ENCODE measurements at places on chromosomes 12 and 14.

DNA sequence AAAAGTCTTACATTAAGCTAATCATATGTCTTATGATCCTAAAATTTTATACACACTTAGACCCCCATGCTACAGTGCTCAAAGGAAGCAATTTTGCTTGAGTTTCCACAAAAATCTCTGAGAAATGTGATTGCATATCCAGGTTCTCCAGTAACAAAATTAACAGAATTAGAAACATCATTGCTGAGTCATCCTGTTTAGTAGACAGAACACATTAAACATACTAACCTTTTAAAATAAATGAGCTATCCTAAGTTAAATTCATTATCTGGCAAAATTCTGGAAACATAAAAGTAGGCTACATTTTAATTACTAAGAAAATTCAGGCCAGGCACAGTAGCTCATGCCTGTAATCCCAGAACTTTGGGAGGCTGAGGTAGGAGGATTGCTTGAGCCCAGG, 94.7 kb downstream of the DENND5B start:
- peak; percentile 6 for DNase-seq

DNA sequence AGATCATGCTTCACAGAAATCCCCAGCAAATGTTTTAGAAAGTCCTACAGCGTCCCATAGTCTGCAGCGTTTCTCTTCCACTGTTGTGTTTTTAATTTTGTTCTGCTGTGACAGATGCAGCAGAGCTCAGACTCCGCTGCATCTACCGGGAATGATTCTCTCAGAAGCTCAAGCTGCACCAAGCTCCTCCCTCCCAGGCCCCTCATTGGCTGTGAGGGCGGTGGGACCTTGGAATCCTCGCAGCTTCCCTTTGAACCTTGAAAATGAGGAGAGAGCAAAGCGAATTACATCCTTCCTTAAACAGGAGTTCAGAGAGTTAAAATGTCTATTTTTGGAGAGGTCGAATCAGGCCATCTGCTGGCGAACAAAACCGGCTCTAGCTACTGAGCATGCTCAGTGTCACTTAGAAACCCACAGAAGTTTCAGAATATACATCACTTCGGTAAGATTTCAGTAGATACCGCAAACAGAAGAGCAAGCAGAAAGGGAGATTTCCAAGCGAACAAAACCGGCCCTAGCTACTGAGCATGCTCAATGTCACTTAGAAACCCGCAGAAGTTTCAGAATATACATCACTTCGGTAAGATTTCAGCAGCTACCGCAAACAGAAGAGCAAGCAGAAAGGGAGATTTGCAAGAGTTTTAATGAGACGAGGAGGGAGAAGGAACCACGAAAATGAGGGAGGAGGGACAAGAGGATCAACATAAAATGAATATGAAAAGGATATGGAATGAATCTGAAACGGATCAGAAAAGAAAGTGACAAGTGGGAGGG, at the start of gene ABCD2:
TSS of gene ABCD2 (minus strand) at position 144 of the 774 bp plus-strand sequence. CDS start 188 bp downstream, outside the sequence.
- peak; percentile 73 for DNase-seq

- DNase-seq: no peak
Observed at GRCh38 chr12:5268424-5269210, 163.3 kb upstream of the NTF3 start.

DNA sequence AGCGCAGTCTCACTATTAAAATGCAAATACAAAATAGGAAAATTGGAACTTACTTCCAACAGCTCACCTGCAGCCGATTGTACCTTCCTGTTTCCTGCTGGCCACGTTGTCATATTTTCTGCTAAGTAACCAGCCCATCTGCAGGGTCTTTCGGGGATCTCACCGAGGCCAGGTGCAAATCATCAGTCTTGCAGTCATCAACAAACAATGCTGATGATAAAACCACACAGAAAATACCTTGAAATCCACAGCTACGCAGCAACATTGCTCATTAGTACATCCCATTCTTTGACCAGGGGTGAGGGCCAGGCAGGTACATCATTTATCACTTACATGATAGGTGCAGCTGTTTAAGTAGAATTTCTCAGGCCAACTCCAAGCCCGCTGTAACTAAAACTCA, 406.9 kb downstream of the TMEM121 start:
- no peak for DNase-seq

GRCh38 chr14:21647380-21647779, 6.3 kb upstream of the OR4E2 start:
- no peak for DNase-seq

DNA sequence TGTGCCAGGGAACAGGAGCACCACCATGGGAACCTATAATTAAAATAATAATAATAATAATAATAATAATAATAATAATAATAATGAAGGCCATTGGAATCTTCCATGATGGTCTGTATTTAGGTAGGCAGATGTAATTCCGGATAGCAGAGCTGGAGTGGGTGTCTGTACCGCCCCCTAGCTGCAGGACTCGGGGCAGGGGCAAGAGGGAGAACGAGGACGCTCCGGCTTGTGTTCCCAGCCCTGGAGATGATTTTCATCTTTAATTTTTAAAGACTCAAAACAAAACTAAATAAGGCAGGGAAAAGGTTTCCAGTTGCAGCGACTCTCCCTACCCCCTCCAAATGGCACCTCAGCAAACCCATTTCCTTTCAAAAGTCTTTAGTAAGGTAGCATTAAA, 501.1 kb downstream of the VRK1 start:
- DNase-seq: peak; percentile 4

DNA sequence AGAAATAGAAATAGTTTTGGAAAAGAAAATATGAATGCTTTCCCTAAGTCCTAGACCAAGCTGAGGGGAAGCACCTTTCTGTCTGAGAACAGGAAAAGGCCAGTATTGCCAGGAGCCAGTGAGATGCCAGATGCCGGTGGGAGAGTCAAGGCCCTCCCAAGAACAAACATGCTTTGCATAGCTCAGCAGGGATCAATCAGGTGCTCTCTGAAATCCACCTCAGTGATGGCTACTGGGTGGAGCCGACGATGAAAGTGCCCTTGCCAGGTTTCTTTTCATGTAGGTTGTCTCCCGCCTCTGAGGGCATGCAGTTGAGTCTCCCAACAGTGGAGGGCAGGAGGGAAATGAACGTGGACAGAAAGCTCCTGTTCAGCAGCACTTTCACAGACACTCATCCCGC, 28.3 kb downstream of the DEGS2 start:
- no peak for DNase-seq

DNA sequence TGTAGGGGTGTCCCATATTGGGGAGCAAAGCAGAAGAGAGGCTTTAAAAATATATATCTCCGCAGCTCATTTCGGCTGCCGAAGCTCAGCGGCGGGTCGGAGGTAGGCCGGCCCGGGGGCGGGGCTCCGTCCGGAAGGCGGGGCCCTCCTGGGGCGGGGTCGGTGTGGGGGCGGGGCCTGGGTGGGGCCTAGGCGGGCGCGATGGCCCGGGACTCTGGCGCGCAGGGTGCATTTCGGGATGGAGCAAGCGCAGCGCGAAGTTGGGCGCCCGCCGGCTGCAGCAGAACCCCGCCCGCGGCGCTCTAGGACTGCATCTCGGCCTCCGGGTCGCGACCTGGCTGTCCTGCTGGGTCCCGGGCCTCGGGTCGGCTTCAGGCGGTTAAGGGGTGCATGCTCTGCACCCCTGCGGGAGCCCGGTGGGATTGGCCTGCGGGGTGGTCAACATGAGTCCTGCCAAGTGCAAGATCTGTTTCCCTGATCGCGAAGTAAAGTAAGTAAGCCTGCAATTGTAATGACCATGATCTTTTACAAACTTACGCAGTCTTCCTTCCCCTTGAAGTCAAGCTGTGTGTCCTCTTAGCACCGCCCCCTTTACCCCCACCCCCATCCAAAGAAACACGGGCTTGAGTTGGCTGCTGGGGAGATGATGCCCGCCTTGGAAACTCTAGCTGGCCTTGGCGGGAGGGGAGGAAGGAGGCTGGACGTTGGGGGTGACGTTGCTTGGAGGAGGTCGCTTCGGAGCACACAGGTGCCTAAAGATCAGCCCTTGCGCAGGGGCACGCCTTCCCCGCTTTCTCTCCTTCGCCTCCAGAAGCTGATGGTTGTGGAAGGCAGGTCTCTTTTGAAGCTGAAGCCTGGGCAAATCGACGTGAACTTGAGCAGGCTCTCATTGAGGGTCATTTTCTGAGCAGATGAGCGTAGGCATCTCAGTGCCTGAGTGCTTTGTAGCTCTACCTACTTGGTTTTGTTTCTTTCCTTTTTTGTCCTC, 38.4 kb downstream of the ACACB start:
- peak; percentile 98 for DNase-seq

- no peak for DNase-seq
Observed at GRCh38 chr14:91424813-91425530, 7.4 kb upstream of the CCDC88C start.

DNA sequence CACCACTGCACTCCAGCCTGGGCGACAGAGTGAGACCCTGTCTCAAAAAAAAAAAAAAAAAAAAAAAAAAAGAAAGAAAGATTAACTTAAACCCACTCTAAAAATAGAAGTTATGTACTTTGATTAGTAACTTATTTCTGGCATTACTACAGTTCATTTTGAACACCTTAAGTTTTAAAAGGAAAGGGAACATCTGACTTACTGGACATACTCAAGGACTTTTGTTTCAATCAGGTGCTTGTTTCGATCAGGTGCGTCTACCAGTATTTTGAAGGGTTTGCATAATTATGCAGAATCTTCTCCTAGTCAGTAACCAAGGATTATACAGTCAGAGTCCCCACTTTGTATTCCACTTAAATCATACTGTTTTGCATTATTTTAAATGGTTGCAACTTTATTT, 105.6 kb downstream of the DERA start:
- no peak for DNase-seq

GRCh38 chr12:124569375-124570148, 2.1 kb upstream of the NCOR2 start:
- no peak for DNase-seq

- DNase-seq: no peak
Observed at GRCh38 chr14:99554184-99554583, 49.8 kb downstream of the CCDC85C start.

DNA sequence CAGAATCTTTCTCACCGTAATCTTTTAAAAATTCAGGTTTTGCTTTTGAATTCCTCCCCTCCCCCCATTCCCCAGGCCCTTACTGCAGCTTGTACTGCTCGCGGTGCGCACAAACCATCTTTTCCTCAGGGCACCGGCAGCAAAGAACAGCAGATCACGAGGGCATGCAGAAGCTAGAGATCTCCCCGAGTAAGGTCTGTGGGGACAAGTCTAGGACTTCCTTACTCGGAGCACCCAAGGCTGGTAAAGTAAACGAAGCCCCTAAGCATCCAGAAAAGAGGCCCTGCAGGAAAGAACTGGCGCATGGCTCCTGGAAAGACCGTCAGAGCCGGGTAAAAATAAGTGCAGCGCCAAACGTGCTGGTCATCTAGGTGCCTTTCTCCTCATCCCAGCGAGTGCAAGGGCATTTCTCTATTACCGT, 727 bp downstream of the LDHB start:
- DNase-seq: peak; percentile 38

- no peak for DNase-seq
Observed at GRCh38 chr14:42862114-42862513, 1255.4 kb downstream of the LRFN5 start.

GRCh38 chr12:76504606-76505005, 55.0 kb downstream of the OSBPL8 start:
- no peak for DNase-seq

DNA sequence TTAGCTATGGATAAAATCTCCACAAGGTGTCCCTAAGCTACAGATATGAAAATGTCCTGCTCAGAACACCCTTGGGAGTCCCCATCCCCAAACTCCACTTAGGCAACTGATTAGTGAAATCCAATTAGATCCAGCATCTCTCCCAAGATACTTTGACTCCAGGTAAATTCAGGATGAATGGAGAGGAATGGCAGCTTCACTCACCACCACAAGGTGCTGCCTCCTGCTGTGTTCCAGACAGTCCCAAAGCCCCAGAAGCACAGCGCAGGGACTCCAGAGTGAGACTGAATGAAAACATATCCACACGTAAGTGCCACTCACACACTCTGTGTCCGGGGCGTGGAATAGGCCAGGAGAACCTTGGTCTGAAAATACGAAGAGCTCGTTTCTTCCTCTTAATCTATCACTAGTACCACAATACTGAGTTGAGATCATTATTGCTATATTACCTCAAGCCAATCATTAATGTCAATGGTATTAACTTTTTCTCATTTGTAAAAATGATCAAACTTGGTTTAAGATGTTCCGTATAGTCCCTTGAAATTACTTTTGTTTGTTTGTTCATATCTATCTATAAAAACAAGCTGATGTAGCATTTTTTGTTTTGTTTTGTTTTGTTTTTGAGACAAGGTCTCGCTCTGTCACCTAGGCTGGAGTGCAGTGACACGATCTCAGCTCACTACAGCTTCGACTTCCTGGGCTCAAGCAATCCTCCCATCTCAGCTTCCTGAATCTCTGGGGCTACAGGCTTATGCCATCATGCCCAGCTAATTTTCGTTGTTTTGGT, 70.0 kb upstream of the BICD1 start:
- no peak for DNase-seq

- DNase-seq: no peak
Observed at GRCh38 chr12:55806982-55807381, 10.5 kb downstream of the SARNP start.

GRCh38 chr14:23922545-23922944, 31.0 kb upstream of the DHRS4 start:
- DNase-seq: no peak

DNA sequence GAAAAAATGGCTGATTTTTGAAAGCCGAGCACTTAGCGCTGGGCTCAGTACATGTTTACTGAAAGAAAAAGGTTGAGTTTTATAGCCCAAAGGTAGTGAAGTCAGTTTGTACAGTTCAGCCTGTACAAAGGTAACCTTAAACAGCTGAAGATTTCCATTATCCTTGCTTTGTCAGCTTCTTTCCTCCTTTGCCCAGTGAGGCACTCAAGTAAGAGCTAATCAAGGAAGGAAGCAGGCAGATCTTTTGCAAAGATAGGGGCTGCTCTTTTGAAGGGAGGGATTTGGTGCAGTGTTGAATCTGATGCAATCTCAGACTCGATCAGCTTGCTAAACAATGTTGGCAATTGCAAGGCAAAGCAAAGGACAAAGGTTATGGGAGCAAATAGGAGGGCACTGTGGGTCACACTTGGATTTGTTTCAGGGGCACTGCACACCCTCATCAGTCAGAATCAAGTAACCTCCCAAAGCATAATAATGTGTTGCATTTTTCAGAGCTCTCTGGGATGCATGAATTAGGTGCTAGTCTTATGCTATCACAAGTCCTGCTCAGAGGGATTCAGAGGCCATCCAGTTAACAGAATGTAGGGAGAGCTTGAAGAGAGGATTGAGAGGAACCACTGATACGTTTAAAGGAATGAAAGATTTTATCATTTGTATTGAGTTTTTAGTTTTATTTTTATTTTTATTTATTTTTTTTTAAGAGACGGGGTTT, 44.4 kb downstream of the ANO6 start:
- DNase-seq: no peak

- DNase-seq: no peak
Observed at GRCh38 chr12:38477340-38478090, 160.9 kb downstream of the ALG10B start.

DNA sequence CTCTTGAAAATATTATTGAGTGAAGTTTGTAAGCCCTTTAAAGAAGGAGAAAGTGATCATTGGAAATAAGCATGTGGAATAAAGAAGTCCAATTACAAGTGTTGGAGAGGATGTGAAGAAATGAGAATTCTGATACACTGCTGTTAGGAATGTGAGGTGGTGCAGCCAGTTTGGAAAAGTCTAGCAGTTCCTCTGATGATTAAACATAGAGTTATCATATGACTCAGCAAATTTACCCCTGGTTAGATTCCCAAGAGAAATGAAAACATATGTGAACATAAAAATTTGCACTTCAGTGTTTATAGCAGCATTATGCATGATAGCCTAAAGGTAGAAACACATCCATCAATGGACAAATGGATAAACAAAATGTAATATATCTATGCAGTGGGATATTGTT, 319.9 kb downstream of the AEBP2 start:
- DNase-seq: no peak
